Activated T-helper 1 cell treated with Interleukin-2 at 50 U/mL for 16 hours (primary cell): ENCODE measurements at places on chromosomes 5 and 9.

DNA sequence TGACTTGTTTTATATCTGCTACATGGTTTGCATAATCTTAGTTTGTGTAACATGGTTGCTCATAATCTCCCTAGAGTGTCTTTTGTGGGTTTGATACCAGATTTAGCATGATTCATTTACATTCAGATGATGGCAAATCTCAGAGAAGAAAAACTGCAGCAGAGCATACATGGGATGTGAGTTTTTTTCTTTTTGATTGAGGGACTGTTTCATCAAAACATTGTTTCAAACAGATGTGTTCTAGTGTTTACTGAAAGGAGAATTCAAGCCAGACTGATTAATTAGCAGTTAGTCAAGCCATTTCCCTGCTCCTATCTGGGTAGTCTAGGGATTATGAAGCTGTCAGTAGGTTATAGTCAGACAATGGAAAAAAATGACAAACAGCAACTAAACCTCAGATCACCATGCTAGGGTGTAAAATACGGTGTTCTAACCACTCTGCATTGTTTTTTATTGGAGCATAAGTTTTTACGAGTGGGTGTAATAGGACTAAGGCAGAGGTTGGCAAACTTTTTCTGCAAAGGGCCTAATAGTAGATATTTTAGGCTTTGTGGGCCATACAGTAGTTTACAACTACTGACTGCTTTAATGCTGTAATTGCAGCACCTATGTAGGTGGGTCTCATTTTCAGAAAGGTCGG, 10.5 kb upstream of the GDNF start:
- DNase-seq = no peak

- peak; percentile 48 for DNase-seq
Observed at GRCh38 chr5:132419502-132420468, 50.3 kb downstream of the SLC22A5 start.

DNA sequence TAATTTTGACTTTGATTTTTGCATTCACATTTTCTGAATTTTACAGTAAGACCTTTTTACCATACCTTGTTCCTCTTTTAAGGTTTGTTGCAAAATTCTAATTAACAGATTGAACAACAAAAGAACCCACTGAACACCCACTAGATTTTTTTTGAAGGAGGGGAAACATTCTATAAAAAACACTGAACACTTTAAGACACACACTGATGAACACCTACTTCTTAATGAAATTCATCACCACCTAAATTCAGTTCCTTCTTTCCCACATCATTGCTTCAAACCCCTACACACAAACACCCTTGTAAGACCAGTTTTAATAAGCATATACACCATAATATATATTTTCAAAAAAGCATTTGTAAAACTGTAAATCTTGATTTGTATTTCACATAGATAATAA, 559.0 kb upstream of the MEF2C start:
- DNase-seq = no peak

GRCh38 chr9:4670591-4670990, 4.3 kb upstream of the SPATA6L start:
- DNase-seq = no peak

- no peak for DNase-seq
Observed at GRCh38 chr5:52449516-52449915, 338.2 kb upstream of the ITGA1 start.

GRCh38 chr5:30098940-30099339, 1094.5 kb upstream of the CDH6 start:
- no peak for DNase-seq

GRCh38 chr5:132283423-132284043, 10.7 kb upstream of the SLC22A4 start:
- DNase-seq = no peak

DNA sequence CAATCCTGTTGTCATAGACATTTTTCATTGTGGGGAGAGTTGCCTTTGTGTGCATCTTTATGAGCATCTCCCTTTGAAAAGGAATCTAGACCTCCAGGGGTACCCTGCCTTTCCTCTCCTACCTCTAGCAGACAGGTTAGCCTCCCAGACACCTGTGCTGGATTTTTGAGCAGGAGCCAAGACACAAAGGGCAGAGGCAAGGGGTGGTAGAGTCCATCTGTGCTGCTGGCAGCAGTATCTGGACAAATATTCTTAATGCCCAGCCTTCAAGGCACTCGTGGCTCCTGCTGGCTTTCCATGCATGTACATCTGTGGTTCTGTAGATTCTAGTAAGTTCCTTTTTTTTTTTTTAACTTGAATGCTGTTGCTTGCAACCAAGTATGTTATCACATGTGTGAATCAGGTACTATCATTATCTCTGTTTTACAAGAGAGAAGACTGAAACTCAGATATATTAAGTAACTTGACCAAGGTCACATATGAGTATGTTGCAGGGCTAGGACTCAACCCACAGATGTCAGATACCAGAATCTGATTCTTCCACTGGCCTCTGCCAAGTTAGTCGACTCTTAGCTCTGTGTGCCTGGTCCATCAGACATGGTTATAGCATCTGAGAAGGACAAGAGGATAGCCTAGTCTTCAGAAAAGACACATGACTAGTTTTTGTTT, 32.9 kb upstream of the GPR151 start:
- no peak for DNase-seq

DNA sequence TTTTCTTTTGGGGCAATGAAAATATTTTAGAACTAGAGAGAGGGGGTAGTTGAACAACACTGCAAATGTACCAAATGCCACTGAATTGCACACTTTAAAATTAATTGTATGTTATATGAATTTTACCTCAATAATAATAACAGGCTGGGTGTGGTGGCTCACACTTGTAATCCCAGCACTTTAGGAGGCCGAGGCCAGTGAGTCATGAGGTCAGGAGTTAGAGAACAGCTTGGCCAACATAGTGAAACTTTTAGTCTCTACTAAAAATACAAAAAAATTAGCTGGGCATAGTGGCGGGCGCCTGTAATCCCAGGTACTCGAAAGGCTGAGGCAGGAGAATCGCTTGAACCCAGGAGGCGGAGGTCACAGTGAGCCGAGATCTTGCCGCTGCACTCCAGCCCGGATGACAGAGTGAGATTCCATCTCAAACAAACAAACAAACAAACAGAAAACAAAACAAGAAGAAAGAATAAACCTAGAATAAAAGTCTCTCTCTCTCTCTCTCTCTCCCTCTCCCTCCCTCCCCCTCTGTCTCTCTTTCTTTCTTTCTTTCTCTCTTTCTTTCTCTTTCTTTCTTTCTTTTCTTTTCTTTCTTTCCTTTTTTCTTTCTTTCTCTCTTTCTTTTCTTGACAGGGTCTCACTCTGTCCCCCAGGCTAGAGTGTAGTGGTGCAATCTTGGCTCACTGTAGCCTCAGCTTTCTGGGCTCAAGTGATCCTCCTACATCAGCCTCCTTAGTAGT, 91.1 kb downstream of the BASP1 start:
- DNase-seq = no peak
